ENCODE measurements at places on chromosomes 4 and X.
A peak's percentile ranks its signal among the peaks of the same experiment; 100 is the strongest.

GRCh38 chrX:49892542-49892941 is 13.3 kb downstream of the USP27X start:
- DNase-seq = no peak

DNA sequence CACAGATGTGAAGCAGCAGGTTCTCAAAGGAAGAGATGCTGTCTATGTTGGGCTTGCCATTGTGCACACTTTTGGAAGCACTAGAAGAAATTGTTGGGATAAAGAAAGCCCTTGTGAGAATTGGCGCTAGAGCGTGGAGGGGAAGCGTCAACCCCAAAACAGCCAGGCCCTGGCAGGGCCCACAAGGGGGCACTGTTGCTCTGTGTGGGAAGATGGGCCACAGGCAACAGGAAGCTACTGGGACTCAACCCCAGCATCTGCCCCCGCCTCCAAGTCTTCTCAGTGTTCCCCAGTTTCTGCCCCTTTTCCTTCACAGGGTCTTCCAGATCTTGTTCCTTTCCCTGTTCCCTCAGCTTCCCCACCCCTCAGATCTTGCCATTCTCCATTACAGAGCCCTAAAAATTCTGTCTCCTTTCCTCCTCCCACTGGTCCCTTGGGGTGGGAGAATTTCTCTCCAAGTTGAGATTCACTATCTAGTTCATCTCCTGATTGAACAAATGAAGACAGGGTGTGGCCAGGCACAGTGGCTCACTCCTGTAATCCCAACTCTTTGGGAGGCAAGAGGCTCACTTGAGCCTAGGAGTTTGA is 85.5 kb downstream of the STARD8 start:
- DNase-seq = peak; percentile 52

DNA sequence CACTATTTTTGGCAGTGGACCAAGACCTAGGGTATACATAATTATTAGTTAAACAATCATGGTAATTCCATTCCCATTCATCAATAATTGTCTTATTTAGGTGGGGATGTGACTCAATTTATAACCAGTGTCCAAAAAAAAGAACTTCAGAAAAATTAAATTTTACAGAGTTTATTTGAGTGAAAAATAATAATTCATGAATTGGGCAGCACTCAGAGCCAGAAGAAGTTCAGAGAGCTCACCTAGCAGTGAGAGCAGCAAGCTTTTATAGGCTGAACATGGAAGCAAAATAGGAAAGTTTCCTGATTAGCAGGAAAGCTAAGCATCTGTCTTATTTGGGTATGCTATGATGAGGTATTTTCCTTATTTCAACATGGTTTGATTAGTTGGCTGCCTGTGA is 500.8 kb downstream of the PCDH7 start:
- no peak for DNase-seq

DNA sequence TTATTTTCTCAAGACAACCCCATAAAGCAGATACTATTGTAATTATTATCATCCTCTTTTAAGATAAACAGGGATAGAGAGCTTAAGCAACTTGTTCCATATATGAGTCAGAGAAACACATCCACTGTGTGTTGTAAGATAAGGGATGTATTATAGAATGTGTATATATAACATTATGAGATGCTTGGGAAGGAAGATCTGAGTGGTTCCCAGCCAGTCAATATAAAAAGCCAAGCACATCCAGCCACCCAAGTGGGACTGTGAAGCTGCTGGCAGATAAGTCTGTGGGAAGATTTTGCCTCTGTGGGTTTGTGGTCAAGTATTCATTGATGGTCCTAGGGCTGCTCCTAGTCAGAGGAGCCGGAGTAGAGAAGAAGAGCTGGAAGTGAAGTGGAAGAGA is 16.5 kb upstream of the BMPR1B start:
- DNase-seq = no peak

DNA sequence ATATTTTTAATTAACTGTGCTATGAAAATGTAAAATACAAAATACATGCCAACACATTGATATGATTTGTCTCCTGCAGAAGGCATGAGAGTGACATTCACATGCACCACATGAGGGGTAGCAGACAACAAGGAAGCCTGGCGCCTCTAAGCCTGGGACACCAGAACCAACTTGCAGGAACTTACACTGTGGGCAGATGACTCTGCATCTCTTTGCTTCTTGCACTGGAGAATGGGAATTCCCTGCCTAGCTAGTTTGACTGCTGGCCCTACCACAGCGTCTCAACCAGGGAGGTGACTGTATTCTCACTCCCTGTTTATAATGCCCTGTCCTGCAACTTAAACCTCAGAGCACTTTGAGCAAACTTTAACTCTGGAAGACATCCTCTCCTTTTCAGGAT is 40.5 kb downstream of the PAGE2 start:
- no peak for DNase-seq

DNA sequence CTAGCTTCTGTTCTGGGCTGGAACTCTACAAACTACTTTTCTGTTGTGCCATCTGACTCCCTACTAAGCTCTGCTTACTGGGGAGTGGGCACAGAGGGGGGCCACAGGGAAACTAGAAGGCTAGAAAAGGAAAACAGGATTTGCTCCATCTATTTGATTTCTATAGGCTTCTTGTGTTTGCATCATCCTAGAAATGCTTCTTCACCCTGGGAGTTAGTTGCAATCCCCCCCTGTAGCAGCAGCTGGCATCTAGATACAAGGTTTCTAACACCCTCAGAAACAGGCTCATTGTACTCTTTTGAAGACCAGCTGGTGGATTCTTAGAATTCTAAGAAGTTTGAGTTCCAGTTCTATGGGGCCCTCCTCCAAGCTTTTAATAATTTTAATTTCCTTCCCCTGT is 213.4 kb downstream of the TMA16 start:
- no peak for DNase-seq

DNA sequence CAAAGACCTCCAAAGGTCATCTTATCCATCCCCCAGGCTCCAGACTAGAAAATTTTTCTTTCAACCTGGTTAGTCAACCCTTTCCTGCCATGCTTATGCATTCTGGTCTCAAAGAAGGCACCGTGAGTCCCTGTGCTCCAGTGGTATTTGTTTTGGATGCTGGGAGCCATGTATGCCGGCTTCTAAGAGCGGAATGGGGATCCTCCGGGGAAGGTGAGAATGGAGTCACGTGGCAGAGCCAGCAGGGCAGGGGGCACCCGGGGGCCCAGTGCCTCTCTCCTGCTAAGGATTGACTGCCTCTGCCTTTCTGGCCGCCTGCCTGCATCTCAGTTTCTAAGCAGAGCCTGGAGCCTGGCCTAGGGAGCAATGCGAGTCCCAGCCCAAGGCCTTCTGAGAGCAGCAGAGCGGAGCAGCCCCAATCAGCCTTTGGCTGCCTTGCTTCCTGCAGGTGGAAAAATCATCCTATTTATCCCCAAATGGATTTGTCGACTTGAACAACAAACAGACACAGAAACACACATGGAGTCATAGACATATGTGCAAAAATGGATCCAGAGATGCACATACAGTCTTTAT is 141.0 kb downstream of the PJA1 start:
- no peak for DNase-seq

- no peak for DNase-seq
These were observed 160.5 kb upstream of the AGTR2 start for GRCh38 chrX:116009861-116010710.

DNA sequence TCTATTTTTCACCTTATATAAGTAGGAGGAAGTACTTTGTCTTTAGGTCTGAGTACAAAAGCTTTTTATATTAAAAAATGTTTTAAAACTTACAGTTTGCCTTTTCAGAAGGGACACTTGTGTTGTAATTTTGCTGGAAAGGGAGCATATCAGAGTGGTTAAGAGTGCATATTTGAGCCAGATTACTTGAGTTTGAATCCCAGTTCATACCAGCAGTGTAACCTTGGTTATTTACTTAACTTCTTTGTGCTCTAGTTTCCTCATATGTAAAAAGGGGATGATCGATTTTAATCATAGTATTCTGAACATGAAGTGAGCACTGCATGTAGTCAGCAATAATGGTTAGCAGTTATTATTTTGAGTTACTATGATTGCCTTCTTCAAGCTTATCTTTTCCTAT is 78.3 kb upstream of the SLC4A4 start:
- DNase-seq = no peak

GRCh38 chr4:74410272-74410671 is 34.7 kb upstream of the AREG start:
- DNase-seq = no peak

- no peak for DNase-seq
These were observed 947.7 kb upstream of the SLIT2 start for GRCh38 chr4:19304028-19304427.

DNA sequence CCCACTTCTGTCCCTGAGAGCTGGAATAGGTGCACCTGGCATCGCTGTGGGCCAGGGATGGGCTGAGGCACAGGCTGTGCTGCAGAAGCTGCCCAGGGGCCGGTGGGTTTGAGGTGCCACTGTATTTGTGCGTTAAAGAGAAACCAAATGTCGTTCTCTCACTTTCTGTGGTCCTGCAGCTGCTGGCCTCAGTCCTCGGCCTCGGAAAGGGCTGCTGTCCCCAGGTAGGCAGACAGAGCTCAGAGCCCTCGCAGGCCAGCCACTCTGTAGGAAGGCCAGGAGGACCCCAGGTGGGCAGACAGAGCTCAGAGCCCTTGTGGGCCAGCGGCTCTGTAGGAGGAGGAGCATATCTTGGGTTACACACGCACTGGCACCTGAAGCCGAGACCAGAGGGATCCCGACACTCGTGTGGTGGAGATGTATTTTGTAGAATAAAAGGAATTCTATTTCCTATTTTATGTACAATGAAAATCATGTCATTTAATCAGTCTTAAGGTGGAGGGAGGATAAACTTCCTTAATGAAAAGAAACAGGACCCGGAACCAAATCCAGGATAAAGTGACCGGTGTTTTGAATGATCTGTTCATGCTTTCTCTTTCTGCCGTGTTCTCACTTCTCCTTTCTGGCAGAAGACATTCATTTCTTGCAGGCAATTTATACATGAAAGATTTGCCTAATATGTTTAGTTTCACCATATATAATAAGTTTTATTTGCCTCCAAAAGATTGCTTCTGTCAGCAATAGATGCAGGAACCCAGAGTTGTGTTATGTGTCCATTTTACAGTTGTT is 54.4 kb upstream of the HGFAC start:
- DNase-seq = no peak

DNA sequence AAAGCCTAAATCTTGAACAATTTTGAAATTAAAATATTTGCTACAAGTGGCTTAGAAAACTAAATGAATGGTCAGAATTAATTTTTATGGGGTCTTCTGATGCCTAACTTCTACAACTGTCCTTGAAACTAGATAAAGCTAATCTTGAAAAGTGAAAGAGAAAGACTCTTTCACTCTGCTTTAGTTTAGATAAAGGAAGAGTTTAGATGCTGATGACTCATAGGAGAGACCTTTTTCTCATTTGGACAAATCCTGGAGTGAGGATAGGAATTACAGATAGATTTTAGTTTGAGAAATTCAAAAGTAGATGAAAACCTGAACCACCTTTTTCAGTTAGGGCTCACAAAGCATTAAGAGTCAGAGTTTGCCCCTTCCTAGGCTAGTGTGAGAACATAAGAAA is 342.3 kb upstream of the GRID2 start:
- DNase-seq = no peak

GRCh38 chr4:184344899-184345572 is 127.4 kb upstream of the ENPP6 start:
- no peak for DNase-seq

DNA sequence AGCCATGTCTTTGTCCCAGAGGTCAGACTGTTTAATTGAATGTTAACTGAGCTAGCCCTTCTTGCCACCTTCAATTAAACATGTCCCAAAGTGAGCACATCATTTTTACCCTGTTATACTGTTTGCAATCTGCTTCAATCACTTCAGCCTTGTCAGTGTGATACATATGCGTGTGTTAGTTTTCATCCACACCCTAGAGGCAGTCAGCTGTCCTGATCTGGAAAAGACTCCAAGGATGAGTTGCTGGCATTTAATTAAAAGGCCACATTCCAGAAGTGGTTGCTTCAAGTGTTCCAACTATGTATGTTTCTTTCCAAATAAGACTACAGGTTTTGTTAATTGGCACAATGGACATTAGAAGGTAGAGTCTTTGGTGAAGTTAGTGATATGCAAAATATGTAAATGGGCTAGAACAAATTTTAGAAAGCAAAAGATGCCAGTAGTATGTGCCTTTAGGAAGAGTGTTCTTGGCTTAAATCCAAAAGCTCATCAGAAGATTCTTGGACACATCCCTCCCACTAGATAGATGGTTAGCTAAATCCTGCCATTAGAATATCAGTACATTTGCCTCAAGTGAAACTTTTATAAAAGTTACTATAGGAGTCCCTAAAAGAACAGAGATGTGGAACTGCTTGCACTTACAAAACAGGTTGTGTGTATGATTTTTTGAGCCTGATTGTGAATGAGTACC is 79.5 kb upstream of the SLIT2 start:
- DNase-seq = no peak

All from effector CD4-positive, alpha-beta T cell (primary cell).